Stimulated activated CD4-positive, alpha-beta T cell treated with anti-CD3 and anti-CD28 coated beads, Interleukin-4, amount 100 ng/mL, for 1 hour (primary cell): ENCODE measurements at places on chromosomes 11 and 22.

DNA sequence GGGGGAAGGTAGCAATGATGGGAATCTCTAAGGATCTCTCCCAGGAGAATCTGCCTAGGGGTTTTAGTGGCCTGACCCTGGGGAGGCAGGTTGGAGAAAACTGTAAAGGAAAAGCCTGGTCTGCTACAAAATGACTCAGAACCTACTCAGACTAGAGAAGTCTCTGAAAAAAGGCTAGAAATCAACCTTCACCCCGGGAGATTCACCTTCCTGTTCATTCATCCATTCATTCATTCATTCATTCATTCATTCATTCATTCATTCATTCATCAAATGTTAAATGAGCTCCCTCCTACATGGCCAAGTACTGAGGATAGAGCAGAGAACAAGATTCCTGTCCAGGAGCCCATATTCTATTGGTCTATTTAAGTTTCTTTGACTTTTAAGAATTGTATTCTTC lies 8.9 kb upstream of the ANKK1 start:
- no peak for DNase-seq

DNA sequence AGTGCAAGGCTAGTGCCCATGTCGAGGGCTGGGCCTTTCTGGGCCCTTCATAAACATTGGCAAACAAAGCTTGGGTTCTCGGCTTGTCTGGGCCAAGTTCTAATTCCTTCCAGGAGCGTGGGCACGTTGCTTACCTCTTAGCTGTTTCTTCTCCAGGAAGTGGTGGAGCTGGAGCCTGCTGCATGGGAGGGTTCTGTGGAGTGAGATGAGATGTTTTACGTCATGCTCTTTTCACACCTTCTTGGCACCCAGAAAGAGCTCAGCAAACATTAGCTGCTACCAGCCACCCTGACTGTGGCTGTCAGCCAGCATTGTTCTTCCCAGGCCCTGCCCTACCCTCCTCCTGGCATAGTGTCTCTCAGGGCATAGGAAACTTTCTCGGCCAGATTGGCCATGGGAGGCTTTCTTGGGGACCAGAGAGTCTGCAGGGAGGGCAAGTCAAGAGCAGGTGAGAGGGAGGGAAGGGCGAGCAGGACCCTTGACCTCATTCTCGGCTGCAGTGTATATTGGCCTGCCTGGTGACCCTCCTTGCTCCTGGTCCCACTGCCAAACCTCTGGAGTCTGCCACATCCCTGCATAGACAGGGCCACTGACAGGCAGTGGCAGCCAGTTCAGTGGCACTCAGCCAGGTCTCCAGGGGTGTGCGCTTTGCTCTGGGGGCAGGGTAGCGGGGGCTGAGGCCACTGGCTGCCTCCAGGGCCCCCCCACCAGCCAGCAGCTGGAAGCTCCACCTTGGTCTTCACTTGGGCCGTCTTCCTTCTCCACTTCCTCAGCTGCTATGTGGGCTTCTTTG lies 98.8 kb downstream of the BCR start:
- no peak for DNase-seq

DNA sequence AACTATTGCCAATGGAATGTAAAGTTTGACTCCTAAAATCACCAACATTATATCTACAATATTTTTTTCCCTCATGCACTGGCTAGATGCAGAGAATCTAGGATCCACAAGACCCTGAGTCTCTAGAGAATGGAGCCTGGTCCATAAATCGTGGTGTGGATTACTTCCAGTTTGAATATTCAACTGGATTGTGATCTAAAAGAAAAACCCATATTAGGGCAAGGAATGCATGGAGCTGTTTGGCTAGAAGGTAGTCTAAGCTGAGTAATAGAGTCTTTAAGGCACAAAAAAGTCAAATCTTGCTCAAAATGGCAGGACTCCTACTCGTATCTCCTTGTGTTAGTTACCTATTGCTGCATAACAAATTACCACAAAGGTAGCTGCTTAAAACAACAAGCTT lies 9.4 kb upstream of the MS4A5 start:
- no peak for DNase-seq

GRCh38 chr22:34414467-34415440 lies 494.5 kb upstream of the LARGE1 start:
- DNase-seq, result no peak

- no peak for DNase-seq
Observed at GRCh38 chr11:103294516-103294915, 185.3 kb downstream of the DYNC2H1 start.

DNA sequence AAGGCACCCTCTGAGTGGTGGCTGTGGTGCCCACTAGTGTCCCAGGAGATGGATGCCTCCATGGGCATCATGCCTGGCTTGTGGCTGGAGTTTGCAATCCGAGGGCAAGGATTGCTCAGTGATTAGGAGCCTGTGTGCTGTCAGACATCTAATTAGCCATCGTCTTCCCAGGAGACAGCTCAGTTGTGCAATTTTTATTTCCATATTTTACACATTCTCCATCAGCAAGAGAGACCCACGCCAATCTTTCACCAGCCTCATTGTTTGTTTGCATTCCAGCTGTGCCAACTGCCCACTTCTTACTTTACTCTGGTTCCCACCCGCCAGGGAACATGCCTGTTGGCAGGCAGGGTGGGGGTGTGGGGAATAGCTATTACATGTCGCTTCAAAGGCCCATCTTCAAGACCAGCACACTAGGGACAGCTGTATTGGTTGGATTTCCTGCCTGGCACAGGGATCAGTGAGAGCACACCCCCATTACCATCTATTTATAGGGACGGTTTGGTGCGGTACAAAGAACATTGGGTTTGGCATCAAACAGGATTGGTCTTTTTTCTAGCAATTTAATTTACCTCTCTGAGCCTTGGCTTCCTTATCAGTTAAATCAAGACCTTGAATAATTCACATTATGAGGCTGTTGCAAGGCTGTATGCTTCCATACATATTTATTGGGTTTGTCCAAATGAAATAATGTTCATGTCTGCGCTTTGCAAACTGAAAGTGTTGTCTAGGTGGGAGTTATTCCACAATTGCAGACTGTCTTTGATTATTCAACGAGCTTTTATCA lies 80.7 kb upstream of the NAV2 start:
- DNase-seq, result no peak

GRCh38 chr11:121450401-121450800 lies 1.7 kb upstream of the SORL1 start:
- no peak for DNase-seq

DNA sequence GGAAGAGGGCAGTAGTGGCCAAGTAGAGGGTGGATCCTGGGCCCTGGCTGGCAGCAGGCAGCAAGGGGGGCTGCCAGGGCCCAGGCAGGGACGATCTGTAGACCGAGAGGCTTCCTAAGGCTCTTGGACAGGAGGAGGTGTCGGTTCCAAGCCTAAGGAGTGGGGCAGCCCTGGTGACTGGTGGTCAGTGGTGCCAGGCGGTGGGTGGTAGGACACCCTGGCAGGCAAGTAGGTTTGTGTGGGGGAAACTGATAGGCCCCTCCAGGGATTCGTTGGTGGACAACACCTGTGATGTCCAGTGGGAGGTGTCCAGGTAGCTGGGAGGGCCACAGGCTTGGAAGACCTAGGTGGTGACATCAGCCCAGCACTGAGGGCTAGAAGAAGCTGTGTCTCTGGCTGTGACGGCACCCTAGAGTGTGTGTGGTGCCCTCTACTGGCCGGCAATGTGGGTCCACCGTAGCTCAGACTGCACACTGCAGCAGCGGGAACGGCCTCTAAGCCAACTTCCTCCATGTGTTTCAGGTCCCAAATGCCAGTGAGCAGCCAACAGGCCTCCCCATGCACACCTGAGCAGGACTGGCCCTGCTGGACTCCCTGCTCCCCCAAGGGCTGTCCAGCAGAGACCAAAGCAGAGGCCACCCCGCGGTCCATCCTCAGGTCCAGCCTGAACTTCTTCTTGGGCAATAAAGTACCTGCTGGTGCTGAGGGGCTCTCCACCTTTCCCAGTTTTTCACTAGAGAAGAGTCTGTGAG lies 9.4 kb upstream of the SAMM50 start:
- peak; percentile 72 for DNase-seq

DNA sequence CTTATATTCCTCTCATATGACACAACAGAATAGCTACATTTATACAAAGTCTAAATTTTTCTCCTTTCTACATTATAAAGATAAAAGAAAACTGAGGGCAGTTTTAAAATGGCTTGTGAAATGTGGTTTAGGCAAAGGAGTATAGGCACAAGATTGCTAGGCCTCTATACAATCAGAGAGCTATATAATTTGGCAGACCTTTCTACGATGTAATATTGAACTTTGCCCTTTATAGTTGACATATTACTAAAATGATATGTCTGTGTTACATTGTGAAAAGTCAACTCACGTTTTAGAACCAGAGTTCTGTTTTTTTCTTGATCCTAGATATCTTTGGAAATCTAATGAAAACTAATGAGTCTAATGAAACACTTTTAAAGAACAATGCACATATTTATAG lies 430.2 kb downstream of the DLG2 start:
- no peak for DNase-seq

DNA sequence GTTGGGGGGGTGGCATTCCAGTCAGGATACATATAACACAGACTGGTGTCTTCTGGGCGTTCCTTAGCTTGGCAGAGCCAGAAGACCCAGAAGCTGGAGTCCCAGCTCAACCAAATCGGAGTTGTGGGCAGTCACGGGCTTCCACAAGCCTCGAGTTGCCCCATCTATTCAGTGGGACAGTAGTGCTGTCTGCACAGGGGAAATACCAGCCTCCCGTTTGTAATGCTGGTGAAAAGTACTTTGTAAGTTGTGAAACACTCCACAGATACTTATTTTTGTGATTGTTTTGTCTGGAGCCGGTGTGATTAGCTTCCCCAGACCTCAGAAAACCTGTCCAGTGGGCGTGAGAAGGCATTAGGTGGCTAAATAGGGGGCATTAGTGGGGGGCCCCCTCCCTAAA lies 13.6 kb downstream of the DGKZ start:
- no peak for DNase-seq

DNA sequence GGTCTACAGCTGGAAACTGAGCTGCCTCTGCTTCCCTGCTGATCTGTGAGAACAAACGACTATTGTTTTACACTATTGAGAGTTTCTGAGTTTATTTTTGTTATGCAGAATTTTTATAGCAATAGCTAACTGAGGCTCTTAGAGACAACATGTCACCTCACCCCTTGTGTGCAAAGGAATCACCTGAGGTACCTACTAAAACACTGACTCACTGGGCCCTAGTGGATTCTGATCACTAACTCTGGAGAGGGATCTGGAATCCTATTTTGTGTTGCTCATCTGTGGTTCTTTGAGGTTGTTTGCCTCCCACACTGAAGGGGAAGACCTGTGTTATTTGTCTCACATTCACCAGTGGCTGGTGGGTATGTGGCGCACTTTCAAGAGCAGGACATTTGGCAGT lies 13.4 kb upstream of the B3GAT1 start:
- no peak for DNase-seq

- no peak for DNase-seq
Observed at GRCh38 chr11:76624500-76625379, 45.8 kb downstream of the LRRC32 start.
